ACHN (cell line): ENCODE measurements at places on chromosomes 12 and 14.

DNA sequence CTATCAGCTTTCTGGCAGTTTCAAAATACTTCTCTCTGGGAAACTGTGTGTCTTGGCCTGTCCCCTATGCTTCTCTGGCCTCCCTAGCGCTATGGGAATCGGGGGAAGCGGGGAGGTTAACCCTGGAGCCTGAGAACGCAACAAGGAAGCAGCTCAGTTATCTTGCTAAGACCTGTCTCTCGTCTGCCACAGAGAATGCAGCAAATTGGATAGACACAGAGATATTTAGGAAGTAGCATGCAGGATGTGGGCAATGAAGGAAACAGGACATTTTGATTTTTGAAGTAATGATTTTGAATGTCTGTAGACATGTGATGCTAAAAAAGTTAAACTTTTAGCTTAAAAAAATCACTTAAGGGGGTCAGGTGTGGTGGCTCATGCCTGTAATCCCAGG, 6.6 kb upstream of the CALCOCO1 start:
- no peak for DNase-seq

- DNase-seq, result no peak
Observed at GRCh38 chr14:61671082-61671481, 24.2 kb upstream of the HIF1A start.

DNA sequence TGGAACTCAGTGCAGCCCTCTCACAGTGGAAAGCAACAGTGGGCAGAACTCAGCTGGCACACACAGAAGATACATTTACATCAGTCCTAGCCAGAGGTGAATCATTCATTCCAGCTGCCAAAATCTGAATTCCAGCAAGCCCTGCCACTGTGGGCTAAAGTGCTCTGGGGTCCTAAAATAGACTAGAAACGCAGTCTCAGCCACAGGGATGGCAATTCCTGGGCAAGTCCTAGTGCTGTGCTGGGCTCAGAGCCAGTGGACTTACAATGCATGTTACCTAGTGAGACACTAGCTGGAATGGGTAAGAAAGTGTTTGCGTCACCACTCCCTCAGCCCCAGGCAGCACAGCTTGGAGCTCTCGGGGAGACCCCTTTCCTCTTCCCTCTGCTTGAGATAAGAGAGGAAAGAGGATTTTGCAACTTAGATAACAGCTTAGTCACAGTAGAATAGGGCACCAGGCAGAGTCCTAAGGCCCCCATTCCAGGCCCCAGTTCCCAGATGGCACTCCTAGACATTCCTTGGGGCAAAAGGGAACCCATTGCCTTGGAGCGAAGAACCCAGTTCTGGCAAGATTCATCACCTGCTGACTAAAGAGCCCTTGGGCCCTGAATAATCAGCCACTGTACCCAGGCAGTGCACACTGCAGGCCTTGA, 592.9 kb downstream of the FSCB start:
- DNase-seq, result no peak

- DNase-seq, result no peak
Observed at GRCh38 chr12:110913119-110914056, 7.0 kb downstream of the MYL2 start.

DNA sequence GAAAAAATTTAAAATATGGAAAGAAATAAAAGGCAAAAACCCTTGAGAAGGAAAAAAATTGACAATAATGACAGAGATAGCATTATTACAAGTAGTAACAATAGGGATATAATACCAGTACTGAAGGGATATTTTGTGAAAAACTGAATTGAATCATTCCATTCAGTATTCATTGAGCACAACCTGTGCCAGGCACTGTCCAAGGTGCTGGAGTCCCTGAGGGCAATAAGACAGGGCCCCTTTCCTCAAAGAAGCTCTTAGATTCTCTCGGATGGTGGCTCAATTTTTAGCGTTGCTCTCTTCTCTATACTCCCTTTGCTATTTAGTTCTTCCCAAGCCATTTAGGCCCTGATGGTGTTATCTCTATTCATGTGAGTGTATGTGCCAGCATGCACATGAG, 34.3 kb upstream of the GAS2L3 start:
- peak; percentile 78 for DNase-seq

DNA sequence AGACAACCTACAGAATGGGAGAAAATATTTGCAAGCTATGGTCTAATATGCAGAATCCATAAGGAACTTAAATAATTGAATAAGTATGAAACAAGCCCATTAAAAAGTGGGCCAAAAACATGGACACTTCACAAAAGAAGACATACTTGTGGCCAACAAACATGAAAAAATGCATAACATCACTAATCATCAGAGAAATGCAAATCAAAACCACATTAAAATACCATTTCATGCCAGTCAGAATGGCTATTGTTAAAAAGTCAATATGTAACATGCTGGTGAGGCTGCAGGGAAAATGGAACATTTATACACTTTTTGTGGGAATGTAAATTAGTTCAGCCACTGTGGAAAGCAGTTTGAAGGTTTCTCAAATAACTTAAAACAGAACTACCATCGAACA, 945.4 kb upstream of the FLRT2 start:
- no peak for DNase-seq

DNA sequence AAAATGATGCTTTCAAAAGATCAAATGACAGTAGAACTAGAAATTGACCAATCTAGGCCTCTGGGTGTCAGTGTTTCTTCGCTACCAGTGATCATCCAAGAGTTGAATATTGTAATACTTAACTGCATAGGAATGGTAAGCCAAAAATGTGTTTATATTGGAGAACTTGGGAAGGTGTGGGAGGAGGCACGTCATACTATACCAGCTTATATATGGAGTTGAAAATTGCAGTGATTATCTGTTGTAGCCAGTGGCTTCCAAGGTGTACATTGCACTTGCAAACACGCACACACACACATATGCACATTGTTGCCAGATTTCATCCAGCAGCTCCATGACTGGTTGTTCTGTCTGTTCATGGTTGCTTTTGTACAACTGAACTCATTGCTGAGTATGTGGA, 36.1 kb downstream of the EID3 start:
- no peak for DNase-seq

GRCh38 chr12:121911824-121912585, 6.4 kb upstream of the CFAP251 start:
- DNase-seq, result no peak

DNA sequence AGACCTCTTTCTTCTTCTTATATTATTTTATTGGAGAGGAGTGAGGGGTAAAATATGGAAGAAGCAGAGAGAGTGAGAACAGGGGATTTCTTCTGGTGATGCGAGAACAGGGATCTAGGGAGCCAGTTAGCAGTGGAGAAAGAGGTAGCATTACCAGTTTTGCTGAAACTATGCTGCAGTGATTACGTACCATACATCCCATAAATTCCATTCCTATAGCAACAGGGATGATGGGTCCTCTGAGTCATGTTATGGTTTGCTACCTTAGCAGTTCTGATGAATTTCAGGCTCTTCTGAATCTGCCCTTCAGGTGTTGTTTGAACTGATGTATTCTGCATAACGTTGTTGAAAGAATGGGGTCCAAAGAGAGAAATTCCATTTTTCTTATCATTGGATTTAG, 625.4 kb upstream of the LRFN5 start:
- no peak for DNase-seq

GRCh38 chr14:61527325-61528100, 167.8 kb upstream of the HIF1A start:
- DNase-seq, result peak; percentile 81

GRCh38 chr12:54558311-54558710, 8.9 kb downstream of the PDE1B start:
- no peak for DNase-seq

DNA sequence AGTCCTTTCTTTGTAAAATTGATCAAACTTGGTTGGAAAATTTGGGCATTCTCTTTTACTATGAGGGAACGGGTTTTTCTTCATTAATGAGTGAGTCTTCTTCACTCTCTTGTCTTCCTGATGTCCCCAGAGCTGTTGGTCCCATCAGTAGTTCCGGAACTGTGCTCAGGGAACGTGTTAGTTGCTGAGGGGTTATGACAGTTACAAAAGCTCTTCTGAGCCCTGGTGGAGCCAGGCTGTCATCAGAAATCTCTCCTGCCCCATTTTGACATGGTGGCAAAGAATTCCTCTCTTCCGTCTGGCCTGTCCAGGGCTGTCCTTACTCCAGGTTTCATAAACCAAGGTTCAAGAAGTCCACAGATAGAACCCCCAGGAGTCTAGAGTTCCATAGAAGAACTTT, 208.5 kb downstream of the SLC41A2 start:
- no peak for DNase-seq

DNA sequence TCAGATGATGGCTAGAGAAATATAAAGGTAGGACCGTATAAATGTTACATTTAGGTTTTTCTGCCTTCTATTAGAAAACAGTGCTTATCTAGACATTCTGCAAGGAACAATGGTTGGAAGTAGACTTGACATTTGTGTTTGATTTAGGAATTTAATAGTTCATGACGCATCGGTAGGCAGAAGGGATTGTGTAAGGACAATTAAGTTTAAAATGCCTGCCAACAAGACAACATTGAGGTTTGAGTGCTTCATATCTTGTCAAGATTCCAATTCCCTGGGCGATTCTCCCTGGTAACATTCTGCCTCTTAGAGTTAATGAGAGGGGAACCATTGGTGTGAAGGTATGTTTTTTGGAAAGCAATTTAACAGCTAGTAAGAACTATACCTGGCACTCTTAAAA, 186.8 kb upstream of the RBM19 start:
- no peak for DNase-seq

GRCh38 chr14:55897031-55897430, 221.2 kb upstream of the PELI2 start:
- no peak for DNase-seq

- no peak for DNase-seq
Observed at GRCh38 chr14:33780035-33780434, 170.8 kb downstream of the EGLN3 start.

- no peak for DNase-seq
Observed at GRCh38 chr12:82781309-82781997, 94.7 kb downstream of the TMTC2 start.

DNA sequence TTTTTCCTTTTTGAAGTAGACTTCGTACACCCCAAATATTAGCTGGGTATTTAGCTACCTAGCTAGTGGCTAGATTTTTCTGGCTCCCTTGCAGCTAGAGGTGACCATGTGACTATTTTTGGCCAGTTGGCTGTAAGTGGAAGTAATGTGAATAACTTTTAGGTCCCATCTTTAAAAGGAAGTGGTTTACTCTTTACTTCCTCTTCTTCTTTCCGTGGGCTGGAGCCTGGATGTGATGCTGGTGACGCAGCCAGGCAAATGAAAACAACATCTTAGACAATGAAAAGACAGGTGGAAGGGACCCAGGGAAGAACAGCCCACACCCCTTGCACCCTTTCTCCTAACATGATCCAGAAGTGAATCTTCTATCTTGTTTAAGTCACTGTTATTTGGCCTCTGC, 245.5 kb downstream of the ATP23 start:
- no peak for DNase-seq

DNA sequence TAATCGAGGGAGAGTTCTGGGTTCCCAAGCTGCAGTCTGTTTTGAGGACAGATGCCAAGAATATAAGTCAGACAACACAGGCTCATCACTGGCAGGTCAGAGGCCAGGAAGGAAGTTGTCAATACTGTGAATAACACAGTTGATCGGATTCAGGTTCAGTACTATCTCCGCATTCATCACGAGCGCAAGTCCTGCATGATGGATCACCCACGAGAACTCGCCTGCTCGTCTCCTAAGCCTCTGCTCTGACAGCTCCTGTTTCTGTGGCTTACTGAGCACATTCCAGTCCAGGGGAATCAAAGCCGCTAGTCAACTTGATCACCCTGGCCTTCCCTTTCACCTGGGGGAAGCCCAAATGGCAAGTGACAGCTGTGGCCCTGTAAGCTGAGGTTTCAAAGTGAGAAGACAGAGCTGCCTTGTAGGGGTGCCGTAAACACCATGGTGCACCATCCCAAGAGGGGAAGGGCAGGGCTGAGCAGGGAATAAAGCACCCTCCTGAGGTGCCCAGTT, 60.1 kb upstream of the DICER1 start:
- DNase-seq, result no peak

DNA sequence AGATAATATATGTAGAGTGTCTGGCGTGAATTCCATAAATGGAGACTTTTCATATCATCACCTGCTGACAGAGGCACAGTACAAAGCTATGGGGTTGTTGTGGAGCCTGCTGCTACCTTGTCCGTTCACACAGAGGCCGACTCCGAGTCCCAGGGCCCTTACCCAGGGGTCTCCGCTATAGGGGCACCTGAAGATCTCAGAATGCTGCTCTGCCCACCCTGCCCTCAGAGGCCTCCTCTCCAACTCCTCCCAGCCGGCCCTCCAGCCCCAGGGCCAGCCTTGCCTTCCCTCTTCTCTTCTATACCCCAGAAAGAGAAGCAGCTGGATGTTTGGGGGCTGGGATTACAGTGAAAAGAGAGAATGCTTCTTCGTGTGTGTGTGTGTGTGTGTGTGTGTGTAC, 21.3 kb downstream of the NCKAP5L start:
- DNase-seq, result no peak

DNA sequence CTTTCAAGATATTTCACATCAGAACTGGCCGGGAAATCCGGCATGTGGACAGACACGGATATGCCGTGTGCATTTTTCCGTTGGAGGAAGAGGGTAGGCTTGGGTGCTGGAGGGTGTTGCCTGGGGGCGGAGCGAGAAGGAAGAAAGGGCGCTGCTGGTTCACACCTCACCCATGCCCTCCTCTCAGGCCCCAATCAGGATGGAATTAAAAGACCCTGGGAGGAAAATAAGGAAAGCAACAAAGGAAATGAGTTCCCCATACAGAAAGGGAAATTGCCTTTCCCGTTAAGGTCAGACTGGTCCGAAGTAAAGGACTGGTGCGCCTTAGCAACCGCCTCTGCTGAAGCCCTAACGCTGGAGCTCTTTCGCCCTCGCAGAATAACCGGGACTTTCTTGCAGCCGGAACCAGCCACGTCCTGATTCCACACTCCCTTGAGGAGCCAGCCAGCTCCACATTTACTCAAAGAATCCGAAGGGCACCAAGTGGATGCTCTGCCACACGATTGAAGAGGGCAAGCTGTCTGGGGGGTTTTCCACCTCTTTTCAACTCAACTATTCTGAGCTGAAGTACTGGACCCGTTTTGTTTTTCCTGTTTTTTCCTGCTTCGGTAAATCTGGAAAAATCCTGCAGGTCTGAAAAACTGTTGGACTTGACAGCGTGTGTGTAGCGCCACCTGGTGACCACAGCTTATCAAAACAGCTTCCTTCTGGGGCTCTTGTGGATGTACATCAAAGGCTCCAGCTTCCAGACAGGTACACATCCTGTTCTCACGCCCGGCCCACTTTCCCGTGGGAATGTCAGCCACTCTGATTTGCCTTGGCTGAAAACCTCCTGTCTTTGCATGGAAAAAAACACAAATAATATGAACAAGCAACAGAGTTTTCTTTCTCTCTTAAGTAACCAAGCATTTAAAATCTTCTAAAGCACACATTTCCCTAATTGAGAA, 37.6 kb upstream of the BCL2L14 start:
- DNase-seq, result peak; percentile 88
